Mucosa of descending colon (tissue), 3 donors: ENCODE measurements at places on chromosomes 7 and 10. TPM values are rescaled to one million over a fixed set of nuclear protein-coding genes. Genes with fewer than 3 reads are reported as not detected.
A peak's percentile ranks its signal among the peaks of the same experiment; 100 is the strongest.

Gene RADIL
- total RNA-seq = 0.35 TPM

Gene UCN3
- 5.9 TPM for total RNA-seq

Gene CDK14
- total RNA-seq = 5.6 TPM

Gene CLCN1
- total RNA-seq = not detected

Gene IDI2
- not detected for total RNA-seq

Gene ZNF282
- 22.0 TPM for total RNA-seq

Gene RPEL1
- total RNA-seq = 0.13 TPM

Gene FAM25C
- not detected for total RNA-seq

DNA sequence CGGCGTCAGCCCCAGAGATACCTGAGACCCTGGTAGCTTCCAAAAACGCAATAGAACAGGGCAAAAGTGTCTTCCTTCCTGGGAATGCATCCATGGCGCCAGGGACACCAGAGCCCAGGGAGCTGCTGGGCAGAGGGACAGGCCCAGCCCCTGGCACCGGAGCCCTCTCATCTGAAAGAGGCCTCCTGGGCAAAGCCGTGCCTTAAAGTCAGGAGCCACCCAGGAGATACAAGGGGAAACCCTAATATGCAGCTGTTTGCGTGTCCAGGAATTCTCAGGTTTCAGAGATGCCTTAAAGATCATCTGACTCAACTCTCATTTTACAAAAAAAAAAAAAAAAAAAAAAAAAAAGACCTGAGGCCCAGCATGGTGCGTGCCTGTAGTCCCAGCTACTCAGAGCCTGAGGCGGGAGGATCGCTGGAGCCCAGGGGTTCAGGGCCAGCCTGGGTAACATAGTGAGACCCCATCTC, 28.0 kb downstream of the NUDT1 start:
- no peak for DNase-seq

DNA sequence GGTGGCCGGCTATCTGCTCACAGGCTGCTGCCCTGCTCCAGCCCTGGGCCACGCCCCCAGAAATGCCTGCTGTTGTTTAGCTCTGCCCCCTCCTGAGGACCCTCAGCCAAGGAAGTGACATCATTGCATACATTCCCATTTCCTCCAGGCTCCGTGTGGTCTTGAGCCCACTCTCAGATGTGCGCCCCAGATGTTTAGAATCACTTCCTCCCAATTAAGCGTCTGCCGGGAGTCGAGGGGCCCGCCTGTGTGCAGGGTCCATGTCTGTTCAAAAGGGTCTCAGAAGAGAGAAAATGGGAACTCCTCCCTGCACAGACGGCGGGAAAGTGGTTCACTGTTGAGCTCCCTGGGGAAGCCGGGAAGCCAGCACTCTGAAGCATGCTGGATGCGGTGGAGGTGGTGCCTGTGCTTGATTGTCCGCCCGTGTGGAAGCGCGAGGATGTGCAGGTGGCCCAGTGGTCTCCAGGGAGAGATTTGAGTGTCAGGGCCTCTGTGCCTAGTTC, 116.9 kb upstream of the PPIF start:
- DNase-seq = no peak

- DNase-seq = no peak
Observed at GRCh38 chr7:43232366-43232765, 119.9 kb downstream of the HECW1 start.

- no peak for DNase-seq
Observed at GRCh38 chr10:89351412-89351779, 23.6 kb downstream of the IFIT3 start.

GRCh38 chr7:139358541-139359365, 941 bp upstream of the LUC7L2 start:
- peak; percentile 66 for DNase-seq

DNA sequence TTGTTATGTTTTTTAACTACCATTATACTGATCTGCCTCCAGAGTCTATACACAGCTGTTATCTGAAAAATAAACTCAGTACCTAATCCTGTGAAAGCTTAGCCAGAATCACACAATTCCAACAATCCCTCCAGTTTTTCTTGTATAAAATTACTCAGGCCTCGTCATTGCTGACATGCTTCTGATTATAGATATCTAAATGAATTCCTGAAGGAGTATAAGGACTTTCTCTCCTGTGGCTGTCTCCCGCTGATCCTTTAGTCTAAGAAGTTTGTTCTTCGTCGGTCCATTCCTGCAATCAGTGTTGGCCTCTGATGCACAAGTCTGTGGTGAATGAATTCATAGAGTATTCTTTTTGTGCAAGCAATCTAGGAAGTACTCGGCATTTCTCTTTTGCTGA, 288.9 kb upstream of the SEMA3C start:
- no peak for DNase-seq

GRCh38 chr7:70781922-70782311, 350.0 kb upstream of the GALNT17 start:
- no peak for DNase-seq

- DNase-seq = no peak
Observed at GRCh38 chr10:58781873-58782488, 269.3 kb downstream of the BICC1 start.

DNA sequence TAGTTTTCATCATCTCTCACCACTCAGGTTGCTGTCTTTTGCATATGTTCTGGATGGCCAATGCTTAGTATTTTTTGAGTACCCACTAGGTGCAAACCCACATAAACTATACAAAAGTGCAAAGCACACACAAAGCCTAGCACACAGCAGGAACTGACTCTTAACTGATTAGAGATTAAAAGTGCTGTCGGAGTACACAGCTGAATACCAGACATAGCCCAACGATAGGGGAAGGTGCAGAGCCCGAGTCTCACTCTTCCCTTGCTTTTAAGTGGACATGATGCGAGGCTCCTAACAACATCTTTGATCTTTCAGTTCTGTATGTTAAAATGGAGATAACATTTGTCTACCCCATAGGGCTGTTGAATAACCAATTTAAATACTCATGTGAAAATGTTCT, 90.8 kb downstream of the DPY19L1 start:
- no peak for DNase-seq

GRCh38 chr10:24242562-24242961, 33.6 kb downstream of the KIAA1217 start:
- no peak for DNase-seq

DNA sequence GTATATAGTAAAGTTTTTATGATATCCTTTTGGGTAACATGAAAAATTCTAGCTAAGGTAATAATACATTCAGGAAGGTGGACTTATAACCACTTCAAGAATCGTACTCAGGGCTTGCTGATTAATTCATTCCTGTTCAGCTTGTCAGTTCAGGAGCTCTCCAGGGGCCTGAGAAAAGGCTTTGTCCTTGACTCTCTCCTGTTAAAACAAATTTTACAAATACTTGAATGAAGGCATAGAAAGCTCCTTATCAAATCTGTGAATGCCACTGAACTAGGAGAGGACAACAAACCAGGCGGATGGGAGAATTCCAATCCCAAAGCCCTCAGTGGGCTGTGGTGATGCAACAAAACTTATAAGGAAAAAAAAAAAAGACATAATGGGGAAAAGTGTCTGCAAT, 354.5 kb upstream of the ZMIZ1 start:
- no peak for DNase-seq

DNA sequence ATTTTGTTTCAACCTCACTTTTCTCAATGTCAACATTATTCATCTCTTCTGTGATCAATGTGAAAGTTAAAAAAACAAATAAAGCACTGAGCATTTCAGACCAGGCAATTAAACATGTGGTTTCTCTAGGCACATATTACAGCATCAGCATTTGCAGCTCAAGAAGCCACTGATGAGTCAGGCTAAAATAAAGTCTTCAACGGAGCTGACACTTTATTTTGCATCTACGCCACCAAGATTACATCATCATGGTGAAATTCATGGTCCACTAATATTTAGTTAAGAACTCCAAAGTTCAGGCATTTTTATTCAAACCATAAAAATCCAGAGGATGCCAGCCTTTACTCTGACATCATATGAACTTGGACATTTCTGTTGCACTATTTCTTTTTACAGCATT, 33.0 kb downstream of the MAGI2 start:
- DNase-seq = no peak

GRCh38 chr7:147415991-147416390, 1174.6 kb upstream of the C7orf33 start:
- DNase-seq = no peak

GRCh38 chr10:125607689-125608290, 75.2 kb downstream of the TEX36 start:
- no peak for DNase-seq

DNA sequence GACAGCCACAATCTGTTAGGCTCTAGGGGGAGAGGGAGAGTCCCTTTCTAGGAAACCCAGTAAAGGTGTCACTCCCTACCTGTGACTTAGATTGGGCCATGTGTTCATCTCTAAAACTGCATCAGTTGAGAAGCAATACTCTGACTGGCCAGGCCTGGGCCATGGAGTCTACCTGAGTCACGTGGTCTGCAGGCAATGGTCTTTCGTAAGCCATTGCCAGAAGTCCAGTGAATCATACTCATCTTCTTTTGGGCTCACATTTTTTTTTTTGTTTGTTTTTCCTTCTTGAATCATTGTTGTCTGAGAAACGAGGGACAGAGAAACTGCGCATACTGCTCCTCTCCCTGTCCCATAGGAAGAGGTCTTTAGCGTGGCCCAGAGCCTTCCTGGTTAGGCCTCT, 215.6 kb downstream of the CCSER2 start:
- no peak for DNase-seq

GRCh38 chr10:84217746-84218145, 7.6 kb downstream of the LRIT2 start:
- DNase-seq = no peak

DNA sequence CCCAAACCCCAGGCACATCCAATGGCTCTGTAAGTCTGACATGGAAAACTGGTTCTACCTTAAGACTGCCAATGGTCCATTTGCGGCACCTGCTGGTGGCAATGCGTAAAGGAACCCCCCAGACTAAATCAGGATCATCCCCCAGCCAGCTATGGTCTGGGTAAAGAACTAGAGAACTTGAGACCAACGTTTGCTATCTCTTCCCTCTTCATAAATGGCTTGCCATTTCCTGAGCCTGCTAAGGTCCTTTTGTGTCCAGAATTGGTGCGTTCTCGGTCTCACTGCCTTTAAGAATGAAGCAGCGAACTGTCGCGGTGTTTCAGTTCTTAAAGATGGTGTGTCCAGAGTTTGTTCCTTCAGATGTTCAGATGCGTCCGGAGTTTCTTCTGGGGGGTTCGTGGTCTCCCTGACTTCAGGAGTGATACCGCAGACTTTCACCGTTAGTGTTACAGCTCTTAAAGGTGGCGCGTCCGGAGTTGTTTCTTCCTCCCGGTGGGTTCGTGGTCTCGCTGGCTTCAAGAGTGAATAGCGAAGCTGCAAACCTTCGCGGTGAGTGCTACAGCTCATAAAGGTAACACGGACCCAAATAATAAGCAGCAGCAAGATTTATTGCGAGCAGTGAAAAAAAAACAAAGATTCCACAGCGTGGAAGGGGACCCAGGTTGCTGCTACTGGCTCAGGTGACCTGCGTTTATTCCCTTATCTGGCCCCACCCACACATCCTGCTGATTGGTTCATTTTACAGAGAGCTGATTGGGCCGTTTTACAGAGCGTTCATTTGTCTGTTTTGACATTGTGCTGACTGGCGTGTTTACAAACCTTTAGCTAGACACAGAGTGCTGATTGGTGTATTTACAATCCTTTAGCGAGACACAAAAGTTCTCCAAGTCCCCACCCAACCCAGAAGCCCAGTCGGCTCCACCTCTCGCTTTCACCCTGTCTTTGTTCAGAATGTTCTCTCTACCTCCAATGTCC, 95.4 kb downstream of the ELMO1 start:
- no peak for DNase-seq

DNA sequence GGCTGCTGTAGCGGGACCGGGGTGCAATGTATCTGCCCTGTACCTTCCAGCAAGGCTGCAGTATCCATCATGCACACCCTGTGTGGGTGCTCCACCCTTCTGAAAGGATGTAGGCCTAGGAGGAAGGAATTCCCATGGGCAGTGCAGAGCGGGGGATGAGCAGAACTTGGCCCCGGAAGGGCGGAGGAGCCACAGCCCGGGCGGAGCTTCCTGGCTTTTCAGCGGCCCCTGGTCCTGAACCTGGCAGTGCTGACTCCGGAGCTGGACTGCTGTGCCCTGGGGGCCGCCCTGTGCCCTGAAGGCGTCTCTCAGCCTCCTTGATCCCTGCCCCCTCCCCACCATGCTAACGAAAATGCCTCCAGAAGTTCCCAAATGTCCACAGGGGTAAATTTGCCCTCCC, 175.8 kb downstream of the TCERG1L start:
- no peak for DNase-seq

GRCh38 chr7:106418094-106418493, 133.3 kb upstream of the NAMPT start:
- DNase-seq = no peak

DNA sequence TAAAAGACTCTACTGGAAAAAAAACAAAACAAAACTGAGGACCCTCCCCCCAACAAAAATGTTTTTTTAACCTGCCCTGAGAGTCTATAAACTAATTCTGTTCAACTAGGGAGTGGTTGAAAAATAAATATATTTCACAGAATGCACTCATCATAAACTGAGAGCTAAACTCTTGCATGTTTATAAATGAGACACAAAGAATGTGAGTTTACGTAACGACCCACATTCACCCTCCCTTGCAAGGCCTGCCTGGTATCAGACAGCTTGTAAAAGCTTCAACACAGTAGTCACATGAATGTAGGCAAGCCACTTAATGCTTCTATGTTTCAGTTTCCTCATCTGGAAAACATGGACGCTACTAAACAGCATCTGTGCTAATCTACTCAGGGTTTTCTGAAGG, 50.3 kb downstream of the JAZF1 start:
- no peak for DNase-seq
